ENCODE measurements at places on chromosomes 16 and 17. TPM values are rescaled to one million over a fixed set of nuclear protein-coding genes. Genes with fewer than 3 reads are reported as not detected.

The RUNDC3A gene
- total RNA-seq, result 1.1 TPM

The PRSS33 gene
- not detected for total RNA-seq

The ZNRF1 gene
- total RNA-seq, result 23.1 TPM

The FN3K gene
- 10.9 TPM for total RNA-seq

The ABCC12 gene
- total RNA-seq, result 0.05 TPM

The GPR142 gene
- not detected for total RNA-seq

The C16orf90 gene
- total RNA-seq, result not detected

The CCDC78 gene
- 4.9 TPM for total RNA-seq

The ANKS4B gene
- 0.02 TPM for total RNA-seq

The EXOC3L1 gene
- 0.05 TPM for total RNA-seq

Measured in A549 treated with dexamethasone at 1 μM for 4 hours (cell line).